ENCODE measurements at places on chromosomes 3 and 15.

- DNase-seq = no peak
Measured at GRCh38 chr3:76624164-76624563, 415.7 kb upstream of the ROBO2 start.

- no peak for DNase-seq
Measured at GRCh38 chr15:100114571-100114970, 227.2 kb downstream of the ADAMTS17 start.

- DNase-seq = no peak
Measured at GRCh38 chr15:69885173-69885955, 212.4 kb downstream of the TLE3 start.

GRCh38 chr3:32412887-32413286 is 21.2 kb downstream of the CMTM7 start:
- peak; percentile 67 for DNase-seq

DNA sequence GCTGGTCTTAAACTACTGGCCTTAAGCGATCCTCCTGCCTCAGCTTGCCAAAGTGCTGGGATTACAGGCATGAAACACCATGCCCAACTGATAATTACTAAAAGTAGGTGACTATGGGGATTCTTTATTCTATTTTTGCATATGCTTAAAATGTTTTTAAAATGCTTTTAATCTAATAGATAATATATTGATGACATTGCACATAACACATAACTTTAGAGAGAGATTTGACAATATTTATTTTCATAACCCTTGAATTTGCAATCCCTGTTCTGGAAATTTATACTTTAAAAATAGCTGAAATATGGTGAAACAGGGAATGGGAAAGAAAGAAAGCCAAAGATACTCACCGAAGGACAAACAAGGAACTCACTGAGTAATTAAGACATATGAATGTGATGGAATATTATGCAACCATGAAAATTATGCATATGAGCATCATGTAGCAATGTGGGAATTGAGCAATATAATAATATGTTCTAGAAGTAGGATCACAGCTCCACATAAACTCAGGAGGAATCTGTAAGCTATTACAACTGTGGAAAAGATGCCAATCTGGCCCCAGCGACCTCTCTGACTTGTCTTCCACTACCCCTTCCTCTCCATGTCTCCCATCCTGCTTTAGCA is 2.0 kb downstream of the LRRC31 start:
- no peak for DNase-seq

GRCh38 chr3:141386126-141386488 is 17.8 kb downstream of the ZBTB38 start:
- DNase-seq = no peak

DNA sequence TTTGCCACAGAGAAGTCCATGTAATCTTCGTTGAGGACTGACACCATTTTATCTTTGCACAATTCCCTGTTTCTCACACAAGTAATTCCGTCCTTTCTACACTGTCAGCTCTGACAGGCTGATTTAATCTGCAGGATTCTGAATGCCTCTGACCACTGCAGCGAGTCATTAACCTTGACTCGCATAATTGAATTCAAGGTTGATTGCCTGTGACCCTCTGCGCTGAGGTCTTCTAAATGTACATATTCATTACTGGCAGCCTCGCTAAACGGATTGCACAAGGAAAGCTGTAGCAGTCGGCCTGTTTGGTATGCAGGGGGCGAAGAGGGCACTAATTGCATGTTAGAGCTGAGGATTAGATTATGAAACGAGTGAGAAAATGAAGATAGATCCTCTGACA is 147.8 kb downstream of the SHOX2 start:
- DNase-seq = no peak

GRCh38 chr3:141243271-141243707 is 11.7 kb downstream of the PXYLP1 start:
- no peak for DNase-seq

DNA sequence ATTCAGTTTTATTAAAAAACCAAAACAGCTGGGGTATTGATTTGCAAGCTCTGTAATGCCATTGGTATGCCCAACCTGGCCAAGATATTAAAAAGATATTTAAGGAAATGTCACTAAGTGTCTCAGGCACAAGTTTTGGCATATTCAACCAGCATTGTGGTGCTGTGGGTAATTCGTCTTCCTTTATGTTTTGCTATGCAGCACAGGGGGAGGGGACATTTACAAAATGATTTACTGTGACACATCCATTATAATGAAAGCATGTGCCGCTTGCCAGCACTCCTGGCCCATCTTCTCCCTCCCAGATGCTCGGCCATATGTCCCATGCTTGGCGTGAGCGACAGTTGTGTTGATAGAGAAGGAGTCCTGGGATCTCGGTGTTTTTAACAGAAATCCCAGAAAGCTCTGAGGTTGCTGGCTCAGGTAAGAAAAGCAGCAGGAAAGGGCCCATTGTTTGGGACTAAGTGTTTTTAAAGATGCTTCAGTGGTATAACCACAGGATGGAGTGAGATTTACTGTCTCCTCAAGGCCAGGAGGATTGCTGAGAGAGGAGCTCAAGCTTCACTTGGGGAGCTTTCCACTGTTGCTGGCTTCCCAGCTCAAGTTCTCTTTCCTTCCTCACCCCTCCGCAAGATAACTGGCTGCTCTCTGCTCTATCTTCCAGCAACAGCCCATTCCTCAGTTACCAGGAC is 158.2 kb upstream of the TSC22D2 start:
- DNase-seq = no peak

- no peak for DNase-seq
Measured at GRCh38 chr3:64892671-64893309, 205.0 kb upstream of the ADAMTS9 start.

- DNase-seq = no peak
Measured at GRCh38 chr3:65178703-65179102, 490.9 kb upstream of the ADAMTS9 start.

DNA sequence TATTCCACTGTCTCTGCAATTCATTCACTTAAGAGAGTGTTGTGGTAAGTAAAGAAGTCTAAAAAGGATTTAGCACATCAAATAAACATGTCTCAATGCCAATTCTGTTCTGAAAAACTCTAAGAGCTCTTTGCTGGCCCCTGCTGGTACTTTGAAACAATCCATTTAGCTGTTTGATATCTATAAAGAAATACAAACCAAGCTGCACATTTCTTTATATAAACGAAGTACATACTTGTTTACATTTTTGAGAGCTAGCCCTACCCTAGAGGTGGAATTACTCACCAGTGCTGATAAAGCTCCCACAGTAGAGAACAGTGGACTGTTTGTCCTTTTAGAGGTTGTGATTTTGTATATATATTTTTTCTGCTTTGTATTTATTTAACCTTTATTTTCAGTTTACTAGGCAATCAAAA is 75.5 kb downstream of the NEDD4 start:
- peak; percentile 80 for DNase-seq

DNA sequence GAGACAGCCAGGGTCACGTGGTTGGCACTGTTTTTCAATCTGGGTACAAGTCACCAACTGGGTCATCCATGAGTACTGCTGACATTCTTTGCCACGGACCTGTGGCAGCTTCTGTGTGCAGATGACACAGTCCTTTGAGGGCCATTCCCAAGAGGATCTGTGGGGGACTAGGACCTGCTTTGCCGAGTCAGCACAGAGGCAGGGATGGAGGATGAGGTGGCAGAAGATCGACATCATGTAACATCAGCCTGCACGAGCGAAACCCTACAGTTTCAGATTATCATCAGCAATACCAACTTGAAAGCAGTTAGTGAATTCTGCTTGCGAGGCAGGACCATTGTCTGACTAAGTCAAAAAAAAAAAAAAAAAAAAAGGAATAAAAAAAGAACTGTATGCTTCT is 227.7 kb downstream of the FOXP1 start:
- no peak for DNase-seq

DNA sequence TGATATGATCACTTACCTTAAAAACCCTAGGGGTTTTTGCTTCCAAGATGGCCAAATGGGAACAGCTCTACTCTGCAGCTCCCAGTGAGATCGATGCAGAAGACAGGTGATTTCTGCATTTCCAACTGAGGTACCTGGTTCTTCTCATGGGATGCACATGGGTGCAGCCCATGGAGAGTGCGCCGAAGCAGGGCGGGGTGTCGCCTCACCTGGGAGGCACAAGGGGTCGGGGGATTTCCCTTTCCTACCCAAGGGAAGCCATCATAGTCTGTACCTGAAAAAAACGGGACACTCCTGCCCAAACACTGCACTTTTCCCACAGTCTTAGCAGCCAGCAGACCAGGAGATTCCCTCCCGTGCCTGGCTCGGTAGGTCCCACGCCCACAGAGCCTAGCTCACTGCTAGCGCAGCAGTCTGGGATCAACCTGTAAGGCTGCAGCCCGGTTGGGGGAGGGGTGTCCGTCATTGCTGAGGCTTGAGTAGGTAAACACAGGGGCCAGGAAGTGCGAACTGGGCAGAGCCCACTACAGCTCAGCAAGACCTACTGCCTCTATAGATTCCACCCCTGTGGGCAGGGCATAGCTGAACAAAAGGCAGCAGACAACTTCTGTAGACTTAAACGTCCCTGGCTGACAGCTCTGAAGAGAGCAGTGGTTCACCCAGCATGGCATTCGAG is 78.6 kb downstream of the CTNNB1 start:
- DNase-seq = no peak

DNA sequence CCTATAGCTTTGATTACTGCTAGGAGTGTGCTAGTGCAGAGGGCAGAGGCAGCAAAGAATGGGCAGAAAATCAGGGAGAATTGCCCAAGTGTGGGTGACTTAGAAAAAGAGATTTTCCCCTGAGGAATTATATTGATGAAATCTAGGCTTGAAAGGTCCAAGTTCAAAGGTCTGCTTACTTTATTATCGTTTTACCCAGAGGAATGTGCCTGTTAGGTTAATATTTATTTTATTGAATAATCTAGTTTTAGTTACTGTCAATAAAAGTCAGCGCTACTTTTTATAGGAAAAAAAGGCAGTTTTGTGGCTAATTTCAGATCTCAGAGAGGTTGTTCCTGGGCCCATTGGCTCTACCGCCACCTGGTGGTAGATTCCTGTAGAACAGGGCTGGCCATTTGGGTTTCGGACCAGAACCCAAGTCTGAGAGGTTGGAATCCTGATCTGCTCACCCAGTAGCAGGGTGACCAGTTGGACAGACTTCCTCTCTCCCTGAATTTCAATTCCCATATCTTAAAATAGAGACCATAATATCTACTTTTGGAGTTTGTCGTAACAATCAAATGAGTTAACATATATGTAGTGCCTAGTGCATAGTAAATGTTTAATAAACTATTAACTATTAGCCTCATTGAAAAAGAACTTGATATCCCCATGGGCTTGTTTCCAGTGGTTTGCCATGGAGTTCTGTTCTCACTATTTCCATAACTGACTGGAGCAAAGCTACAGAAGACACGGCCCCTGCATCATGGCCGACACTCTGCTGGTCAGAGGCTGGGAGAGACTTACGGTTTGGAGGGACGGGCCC is 62.7 kb upstream of the ZNF148 start:
- peak; percentile 74 for DNase-seq

GRCh38 chr3:109803274-109803673 is 465.9 kb upstream of the DPPA4 start:
- DNase-seq = peak; percentile 17

DNA sequence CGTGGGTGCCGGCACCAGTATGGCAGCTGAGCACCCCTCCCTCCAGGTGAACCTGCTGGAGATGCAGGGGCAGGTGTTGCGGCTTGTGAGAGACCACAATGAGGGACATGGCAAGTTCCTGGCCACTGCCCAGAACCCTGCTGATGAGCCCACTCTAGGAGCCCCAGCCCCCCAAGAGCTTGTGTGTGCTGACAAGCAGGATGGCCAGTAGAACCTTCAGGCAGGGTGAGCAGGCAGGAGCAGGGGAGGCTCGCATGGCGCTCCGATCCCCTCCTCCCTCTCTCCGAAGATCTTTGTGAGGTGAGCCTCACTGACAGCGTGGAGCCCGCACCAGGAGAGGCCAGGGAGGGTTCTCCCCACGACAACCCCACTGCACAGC is 29.8 kb downstream of the NGRN start:
- no peak for DNase-seq

GRCh38 chr3:99647081-99647480 is 8.7 kb downstream of the COL8A1 start:
- no peak for DNase-seq

DNA sequence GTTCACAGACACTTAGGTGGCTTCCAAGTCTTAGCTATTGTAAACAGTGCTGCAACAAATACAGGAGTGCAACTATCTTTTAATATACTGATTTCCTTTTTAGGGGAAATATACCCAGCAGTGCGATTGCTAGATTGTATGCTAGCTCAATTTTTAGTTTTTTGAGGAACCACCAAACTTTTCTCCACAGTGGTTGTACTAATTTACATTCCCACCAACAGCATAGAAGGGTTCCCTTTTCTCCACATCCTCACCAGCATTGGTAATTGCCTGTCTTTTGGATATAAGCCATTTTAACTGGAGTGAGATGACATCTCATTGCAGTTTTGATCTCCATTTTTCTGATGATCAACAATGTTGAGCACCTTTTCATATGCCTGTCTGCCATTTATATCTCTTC is 58.9 kb downstream of the ZNF148 start:
- DNase-seq = no peak

- no peak for DNase-seq
Measured at GRCh38 chr3:141661229-141662196, 76.6 kb upstream of the RNF7 start.

- no peak for DNase-seq
Measured at GRCh38 chr3:58321791-58322190, 10.9 kb upstream of the PXK start.

DNA sequence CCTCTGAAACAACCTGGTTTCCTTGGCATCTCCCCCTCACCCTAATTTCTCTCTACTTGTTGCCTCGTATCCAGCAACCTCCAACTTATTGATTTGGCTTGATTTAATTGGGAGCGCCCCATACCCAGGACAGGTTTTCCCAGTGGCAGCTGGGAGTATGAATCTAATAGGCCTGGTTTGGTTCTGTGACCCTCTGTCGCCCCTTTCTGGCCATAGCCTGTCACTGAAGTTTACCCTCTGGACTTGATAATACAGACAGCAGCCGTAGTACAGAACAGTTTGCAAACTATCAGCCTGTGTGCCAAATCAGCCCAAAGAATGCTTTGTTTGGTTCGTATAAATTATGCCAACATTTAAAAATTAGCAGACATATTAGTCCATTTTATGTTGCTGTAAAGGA is 525.1 kb upstream of the GOLIM4 start:
- peak; percentile 70 for DNase-seq

DNA sequence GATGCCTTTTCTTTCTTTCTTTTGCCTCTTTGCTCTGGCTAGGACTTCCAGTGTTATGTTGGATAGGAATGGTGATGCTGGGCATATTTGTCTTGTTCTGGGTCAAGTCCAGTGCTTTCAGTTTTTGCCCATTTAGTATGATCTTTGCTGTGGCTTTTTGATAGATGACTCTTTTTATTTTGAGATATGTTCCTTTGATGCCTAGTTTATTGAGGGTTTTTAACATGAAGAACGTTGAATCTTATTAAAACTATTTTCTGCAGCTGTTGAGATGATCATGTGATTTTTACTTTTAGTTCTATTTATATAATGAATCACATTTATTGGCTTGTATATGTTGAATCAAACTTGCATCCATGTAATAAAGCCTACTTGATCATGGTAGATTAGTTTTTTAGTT is 363.8 kb upstream of the RASGRP1 start:
- no peak for DNase-seq

DNA sequence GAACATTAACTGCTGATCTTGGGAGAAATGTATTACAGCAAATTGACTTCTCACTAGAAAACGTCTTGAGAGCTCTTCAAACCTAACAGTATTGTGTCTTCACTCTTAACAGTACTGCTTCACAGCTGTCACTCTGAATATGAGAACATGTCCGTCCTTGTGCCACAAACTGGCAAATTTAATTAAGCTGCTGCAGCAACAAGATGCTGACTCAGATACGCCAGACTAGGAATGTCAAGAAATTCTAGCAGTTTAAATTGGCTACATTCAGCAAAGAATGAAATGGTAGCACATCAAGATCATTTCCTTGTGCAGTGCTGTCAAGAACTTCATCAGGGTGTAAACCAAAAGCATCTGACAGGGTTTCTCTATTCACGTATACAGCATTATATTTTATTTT is 7.6 kb downstream of the ICE2 start:
- DNase-seq = no peak
